CD8-positive, alpha-beta memory T cell (primary cell): ENCODE measurements at places on chromosomes 13 and 19. TPM values are rescaled to one million over a fixed set of nuclear protein-coding genes. Genes with fewer than 3 reads are reported as not detected.

DNA sequence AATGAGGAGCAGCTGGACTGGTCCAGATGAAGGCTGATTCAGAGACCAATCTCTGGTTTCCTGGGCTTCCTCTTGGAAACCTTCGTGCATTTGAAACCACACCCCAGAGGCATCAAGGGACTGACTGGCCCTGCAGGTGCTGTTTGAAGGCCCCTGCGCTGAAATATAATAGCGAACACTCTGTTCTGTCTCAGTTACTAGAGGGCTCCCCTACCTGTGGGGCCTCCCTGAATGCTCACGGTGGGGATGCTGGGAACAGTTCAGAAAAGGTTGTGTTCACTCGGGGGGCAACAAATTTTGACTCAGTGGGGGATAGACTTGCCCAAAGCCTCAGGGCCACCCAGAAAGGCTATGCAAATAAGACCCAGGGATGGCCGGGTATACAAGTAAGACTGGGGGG, 6.4 kb downstream of the CCDC8 start:
- peaks cover 39% of the 10 kb centered on the region for H3K27me3 ChIP-seq
- H3K36me3 ChIP-seq: no peaks in the 10 kb centered on the region
- no peak for DNase-seq
- no peak overlapping the region for H3K4me3 ChIP-seq

DNA sequence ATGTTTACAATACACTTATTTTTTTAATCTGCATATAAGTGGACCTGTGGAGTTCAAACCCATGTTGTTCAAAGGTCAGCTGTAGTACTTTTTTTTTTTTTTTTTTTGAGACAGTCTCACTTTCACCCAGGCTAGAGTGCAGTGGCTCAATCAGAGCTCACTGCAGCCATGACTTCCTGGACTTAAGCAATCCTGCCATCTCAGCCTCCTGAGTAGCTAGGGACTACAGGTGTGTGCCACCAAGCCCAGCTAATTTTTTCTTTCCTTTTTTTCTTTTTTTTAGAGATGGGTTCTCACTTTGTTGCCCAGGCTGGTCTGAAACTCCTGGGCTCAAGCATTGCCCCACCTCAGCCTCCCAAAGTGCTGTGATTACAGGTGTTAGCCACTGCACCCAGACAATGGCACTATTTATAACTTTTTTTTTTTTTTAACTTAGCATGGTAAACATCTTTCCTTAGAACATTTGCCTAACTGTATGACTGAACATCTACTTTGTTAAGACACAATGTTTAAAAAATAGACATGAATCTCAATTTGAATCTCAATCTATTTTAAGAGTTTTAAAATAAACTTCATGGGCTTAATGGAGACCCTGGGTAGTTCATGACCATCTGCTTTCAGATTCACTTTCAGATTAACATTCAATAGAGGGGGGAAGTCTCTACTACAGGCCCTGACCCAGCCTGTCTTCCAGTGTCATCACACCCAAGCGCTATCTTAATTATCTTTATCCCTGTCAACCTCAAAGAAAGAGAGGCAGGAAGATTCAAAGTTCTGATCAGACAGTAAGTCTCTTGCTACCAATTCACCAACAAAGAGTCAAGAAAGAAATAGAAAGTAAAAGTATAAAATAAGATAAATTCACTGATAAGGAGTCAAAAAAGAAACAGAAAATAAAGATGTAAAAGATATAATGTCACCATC, 97.7 kb upstream of the DOCK9 start:
- H3K27me3 ChIP-seq: no peaks in the 10 kb centered on the region
- DNase-seq: no peak
- H3K27ac ChIP-seq: peak overlapping the region; percentile 48
- no peaks in the 10 kb centered on the region for H3K36me3 ChIP-seq
- peak overlapping the region; percentile 40 for H3K4me3 ChIP-seq

- no peaks in the 10 kb centered on the region for H3K36me3 ChIP-seq
- H3K4me1 ChIP-seq: peaks cover 15% of the 10 kb centered on the region
- DNase-seq: no peak
- H3K4me3 ChIP-seq: peak overlapping the region; percentile 81
- H3K27me3 ChIP-seq: no peaks in the 10 kb centered on the region
Observed at GRCh38 chr19:51339313-51339686, 2.6 kb downstream of the VSIG10L start.

DNA sequence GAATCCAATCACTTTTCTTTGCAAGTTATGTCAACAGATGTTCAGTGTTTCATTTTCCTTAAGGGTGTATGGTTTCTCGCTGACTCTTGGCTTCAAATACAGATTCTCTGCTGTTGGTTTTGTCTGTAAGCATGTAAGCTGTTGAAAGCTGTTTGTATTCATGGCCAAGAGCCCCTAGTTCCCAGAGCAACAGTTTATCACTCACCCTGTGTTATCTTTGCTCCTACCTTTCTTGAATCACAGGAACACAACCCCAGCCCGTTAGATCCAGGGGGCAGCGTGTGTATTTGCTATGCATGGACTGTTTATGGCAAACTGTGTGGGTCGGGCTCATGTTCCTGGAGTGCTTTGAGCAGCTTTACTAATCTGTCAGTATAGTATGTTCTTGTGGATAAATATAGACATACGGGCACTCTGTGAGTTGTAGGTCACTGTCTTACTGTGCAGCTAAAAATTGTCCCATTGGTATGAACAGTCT, 28.9 kb downstream of the FRY start:
- H3K36me3 ChIP-seq: no peaks in the 10 kb centered on the region
- no peak for DNase-seq
- H3K4me3 ChIP-seq: no peak overlapping the region
- H3K27ac ChIP-seq: no peak overlapping the region
- no peaks in the 10 kb centered on the region for H3K4me1 ChIP-seq

DNA sequence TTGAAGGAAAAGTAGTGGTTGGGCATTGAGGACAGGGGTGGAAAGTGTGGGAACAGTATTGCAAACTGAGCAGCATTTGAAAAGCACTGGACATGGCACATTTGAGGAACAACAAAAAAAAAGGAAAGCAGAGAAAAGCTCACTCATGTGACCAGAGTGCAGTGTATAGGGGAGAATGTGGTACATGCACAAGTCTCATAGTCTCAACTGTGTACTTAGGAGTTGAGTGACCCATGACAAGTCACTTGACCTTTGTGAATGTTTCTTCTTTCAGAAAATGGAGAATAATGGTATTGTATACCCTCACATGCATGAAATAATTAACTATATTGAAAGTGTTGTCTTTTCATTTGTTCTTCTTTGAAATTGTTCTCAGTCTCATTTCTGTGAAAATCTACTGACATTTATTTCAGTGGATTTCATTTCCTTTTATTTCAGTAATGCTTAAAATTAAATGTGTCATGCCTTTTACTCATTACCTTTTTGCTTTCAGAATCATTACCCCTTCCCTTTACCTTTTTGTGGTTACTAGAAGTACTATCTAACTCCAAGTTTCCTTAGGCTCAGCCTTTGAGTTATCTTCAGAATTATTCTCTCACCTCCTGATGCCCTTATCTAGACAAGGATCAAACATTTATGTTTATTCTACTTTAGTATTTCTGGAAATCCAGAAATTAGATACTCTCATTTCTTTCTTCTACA, 79.1 kb upstream of the MLNR start:
- no peak overlapping the region for H3K4me3 ChIP-seq
- peaks cover 12% of the 10 kb centered on the region for H3K36me3 ChIP-seq
- DNase-seq: no peak
- no peaks in the 10 kb centered on the region for H3K27me3 ChIP-seq
- no peak overlapping the region for H3K27ac ChIP-seq

KLK12 gene
- total RNA-seq: not detected

SPIB gene
- total RNA-seq: 1.00 TPM
